ENCODE measurements at places on chromosomes 16 and 17.

- no peak for DNase-seq
Observed at GRCh38 chr17:45841883-45842525, 2.7 kb upstream of the SPPL2C start.

DNA sequence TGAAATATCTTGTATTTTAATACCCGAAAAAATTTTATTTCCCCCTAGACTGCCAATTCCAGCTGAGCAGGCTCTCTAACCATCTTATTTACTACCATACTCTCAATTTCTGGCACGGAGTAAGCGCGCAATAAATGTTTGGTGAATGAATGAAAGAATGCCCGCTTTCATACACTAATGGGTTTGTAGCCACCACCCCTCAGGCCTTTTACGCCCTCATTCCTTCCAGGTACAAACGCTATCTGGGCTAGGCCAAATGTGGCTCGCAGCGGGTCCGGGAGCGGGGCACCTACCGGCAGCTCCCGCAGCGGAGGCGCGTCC, 536 bp upstream of the PLD2 start:
- DNase-seq = no peak

- no peak for DNase-seq
Observed at GRCh38 chr16:69003500-69003899, 102.0 kb upstream of the HAS3 start.

DNA sequence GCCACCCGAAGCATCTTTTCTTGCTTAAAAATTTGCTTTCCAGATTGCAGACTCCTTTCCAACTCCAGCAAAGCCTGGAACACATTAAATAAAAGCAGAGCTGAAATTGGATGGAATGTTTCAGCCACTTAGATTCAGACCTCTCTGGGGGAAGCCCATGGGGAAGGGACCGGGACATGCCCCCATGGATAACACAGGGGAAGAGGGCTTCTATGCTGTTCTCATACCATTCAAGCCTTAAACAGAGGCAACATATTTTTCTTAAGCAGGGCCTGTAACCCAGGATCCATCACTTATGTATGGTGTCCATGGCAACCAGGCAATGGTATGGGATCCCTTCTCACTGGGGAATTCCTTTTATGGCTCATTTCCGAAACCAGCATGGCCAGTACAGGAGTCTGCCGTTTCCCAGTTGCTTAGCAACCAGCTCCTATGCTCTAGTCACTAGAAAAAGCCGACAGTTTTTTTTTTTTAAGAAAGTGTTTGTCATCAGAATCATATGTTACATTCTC, 62.0 kb upstream of the MARCHF10 start:
- no peak for DNase-seq

DNA sequence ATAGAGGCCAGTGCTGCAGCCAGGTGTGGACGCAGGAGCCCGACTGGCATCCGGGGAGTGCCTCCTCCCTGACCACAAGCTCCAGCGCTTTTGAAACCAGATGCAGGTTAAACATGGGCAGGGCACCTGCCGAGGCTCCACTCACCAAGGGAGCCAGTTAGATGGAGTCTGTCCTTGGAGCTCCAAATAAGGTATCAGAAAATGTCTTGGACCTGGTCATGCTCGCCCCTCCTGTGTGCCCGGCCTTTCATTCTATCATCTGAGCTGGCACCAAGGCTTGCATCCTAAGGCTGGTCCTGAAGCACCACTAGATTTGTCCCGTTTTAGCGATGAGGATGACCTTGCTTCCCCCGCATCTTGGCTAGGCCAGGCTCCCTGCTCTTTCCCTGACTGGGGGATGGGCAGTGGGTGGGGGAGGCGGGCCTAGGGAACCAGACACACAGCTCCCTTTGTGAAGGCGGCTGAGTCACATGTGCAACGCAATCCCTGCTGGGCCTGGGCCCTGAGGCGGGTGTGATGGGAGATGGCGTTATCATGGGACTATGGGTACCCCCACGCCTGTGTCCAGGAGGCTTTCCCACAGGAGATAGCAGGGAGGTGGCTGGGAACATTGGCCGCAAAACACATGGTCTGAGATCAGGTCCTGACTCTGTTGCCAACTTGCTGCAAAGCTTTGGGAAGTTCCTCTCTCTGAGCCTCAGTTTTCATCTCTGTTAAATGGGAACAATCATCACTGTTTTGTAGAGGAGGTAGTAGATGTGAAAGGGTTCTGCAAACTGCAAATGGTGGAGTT, 5.0 kb upstream of the ADGRG1 start:
- no peak for DNase-seq
